ENCODE measurements at places on chromosomes 3 and 15.

- DNase-seq = no peak
Measured at GRCh38 chr3:112793326-112794081, 53.2 kb downstream of the CD200R1L start.

- no peak for DNase-seq
Measured at GRCh38 chr15:89136818-89137772, 48.8 kb downstream of the ABHD2 start.

DNA sequence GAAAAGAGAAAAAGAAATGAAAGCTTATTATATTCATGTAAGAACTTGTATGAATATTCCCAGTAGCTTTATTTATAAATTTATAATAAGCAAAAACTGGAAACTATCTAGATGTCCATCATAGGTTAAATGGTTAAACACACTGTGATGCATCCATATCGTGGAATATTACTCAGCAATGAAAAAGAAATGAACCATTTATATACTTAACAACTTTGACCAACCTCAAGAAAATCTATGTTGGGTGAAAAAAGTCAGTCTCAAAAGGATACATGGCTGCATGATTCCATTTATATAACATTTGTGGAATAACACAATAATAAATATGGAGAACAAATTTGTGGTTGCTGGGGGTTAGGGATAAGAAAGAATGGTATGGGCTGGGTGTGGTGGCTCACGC, 713.0 kb upstream of the SGO1 start:
- DNase-seq = no peak

- DNase-seq = no peak
Measured at GRCh38 chr3:64491843-64492242, 196.0 kb downstream of the ADAMTS9 start.

DNA sequence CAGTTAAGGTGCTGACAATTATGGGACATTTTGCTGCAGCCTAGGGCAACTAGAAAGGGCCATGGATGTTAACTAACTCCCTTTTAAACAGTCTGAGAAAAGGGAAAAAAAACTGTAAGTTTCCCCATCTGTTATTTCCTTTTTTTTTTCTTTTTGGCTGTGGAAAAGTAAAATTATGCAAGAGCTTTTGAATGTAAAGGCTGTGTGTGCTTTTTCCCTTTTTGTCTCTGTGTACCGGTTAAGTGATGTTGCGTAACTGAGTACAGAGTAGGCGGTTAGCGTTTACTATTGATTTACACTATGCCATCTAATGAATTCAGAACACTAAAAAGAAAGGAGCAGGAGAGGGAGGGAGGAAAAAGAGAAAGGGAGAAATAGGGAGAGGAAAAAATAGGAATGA, 403.6 kb downstream of the TIGIT start:
- no peak for DNase-seq

GRCh38 chr3:78703944-78704343, 1063.9 kb downstream of the ROBO1 start:
- no peak for DNase-seq

DNA sequence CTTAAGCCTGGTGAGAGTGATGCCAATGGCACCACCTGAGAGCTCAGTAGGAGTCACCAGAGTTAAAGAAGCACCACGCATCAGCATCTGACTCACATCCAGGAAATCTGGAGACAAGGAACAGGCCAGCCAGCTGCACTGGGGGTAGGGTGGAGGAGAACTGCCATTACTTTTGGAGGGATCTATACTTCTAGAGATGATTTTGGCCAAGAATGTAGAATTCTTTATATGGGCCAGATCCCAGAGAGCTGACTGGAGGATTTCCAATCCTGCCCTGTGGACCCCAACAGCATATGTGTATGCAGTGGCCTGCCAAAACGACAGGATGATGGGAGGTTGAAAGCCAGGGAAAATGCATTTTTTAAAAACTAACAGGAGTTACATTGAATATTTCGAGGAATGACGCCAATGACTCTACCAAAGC, 29.8 kb downstream of the CCR3 start:
- no peak for DNase-seq

GRCh38 chr15:60721257-60721626, 242.3 kb upstream of the ICE2 start:
- DNase-seq = no peak

- DNase-seq = no peak
Measured at GRCh38 chr3:69033470-69033869, 18.7 kb downstream of the TMF1 start.

DNA sequence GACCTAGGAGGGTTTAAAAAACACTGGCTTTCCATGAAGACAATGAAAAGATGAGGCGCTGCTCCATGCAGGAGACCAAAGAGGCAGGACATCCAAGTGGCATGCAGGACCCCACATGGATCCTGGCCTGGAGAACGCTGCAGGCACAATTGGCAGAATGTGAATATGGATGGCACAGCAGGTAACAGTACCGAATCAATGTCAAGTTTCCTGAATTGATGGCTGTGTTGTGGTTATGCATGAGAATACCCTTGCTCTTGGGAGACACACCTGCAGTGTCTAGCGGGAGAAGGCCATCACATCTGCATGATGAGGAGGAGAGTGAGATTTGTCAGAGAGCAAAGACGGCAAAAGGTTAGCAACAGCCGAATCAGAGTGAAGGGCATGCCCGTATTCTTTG, 74.3 kb upstream of the SEC13 start:
- no peak for DNase-seq

- no peak for DNase-seq
Measured at GRCh38 chr3:113662824-113663223, 33.6 kb downstream of the USF3 start.

GRCh38 chr15:69206079-69206478, 45.6 kb downstream of the GLCE start:
- DNase-seq = no peak

DNA sequence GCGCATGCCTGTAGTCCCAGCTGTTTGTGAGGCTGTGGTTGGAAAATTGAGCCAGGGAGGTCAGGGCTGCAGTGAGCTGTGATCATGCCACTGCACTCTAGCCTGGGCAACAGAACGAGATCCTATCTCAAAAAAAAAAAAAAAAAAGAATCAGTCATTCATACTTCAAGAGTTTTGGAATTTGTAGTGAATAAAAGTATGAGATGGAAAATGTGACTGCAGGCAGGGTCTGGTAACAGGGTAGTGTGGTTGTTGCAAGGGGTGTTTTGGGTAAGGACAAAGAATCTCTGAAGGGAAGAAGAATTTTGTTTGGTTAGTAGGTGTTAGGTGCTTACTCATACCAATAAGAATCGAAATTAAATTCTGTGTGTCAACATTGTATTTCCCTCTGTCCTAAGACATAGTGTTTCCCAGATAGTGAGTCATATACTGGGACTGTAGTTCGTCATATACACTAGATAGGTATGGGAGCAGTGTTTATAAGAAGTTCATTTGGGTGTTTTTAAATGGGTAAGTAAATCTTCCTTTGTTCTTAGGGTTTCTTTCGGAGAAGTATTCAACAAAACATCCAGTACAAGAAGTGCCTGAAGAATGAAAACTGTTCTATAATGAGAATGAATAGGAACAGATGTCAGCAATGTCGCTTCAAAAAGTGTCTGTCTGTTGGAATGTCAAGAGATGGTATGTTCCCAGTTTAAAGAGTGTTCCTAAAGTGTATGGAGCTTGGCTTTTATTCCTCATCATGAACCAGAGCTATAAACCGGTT, 14.2 kb downstream of the NR1D2 start:
- DNase-seq = no peak
